Stomach (tissue), 19 donors: ENCODE measurements at places on chromosomes 6 and 20. TPM values are rescaled to one million over a fixed set of nuclear protein-coding genes. Genes with fewer than 3 reads are reported as not detected.

The TNXB gene
- 43.8 TPM for total RNA-seq

The CCHCR1 gene
- 24.5 TPM for total RNA-seq

The MLN gene
- not detected for total RNA-seq

The OVOL2 gene
- 10.7 TPM for total RNA-seq

The PRR18 gene
- total RNA-seq = not detected

The MYCT1 gene
- 1.8 TPM for total RNA-seq

The ANGPT4 gene
- total RNA-seq = not detected

The SLC17A4 gene
- 12.7 TPM for total RNA-seq

The TRDN gene
- not detected for total RNA-seq

The LGSN gene
- total RNA-seq = not detected

The CYP39A1 gene
- 1.8 TPM for total RNA-seq

The CRYBG1 gene
- 6.4 TPM for total RNA-seq

The SLPI gene
- 167 TPM for total RNA-seq

The JPH2 gene
- total RNA-seq = 7.6 TPM
